Forelimb muscle (tissue), 1 donor: ENCODE measurements at places on chromosomes 2 and 18.
A peak's percentile ranks its signal among the peaks of the same experiment; 100 is the strongest.

DNA sequence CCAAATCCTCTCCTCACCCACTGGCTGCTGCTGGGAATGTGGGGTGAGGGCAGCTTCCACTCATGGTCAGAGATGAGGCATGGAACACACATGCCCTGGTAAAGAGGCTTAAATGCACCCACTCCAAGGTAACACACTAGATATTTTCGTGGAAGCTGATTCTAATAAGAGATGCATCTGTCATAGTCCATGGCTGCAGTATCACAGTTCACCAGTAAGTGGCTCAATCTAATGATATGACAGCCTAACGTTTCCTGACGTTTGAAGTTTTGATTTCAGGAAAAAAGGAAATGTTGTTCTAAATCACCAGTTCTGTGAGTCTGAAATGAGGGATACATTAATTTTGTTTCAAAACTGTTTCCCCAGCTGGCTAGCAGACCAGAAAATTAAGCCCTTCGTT, 38.2 kb downstream of the LCT start:
- DNase-seq, result no peak

DNA sequence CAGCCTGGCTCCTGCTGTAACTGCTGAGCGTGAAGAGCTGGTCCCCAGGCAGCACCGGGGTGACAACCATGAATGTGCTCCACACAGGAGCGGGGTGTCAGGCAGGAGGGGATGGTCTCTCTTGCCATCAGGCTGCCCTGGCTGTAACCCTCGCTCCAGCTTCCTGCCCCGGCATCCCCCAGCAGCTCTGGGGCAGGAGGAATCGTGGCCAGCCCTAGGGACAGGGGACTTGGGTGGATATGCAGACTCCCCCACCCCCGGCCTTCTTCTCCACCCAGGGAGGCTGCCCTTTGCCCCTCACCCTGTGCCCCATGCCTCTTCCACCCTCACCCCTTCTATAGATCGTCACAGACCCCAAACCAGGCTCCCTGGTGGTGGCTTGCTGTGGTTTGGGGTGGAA, 69.4 kb upstream of the SMAD7 start:
- no peak for DNase-seq

DNA sequence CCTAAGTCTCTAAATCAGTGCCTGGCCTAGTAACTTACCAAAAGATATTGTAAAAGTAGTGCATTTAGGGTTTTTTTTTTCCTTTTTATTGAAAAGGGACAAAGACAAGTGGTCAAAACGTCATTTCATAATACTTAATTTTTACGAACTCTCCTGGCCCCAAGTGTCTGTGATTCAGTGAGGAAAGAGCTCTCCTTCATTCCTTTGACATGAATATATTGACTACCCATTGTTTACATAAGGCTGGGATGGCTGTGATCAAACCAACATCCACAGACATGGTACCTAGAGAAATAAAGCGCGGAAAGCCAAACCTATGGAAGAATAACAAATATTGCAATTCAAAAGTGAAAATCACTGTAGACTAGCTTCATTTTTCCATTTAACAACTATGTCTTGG, 198.4 kb downstream of the BABAM2 start:
- DNase-seq, result no peak

DNA sequence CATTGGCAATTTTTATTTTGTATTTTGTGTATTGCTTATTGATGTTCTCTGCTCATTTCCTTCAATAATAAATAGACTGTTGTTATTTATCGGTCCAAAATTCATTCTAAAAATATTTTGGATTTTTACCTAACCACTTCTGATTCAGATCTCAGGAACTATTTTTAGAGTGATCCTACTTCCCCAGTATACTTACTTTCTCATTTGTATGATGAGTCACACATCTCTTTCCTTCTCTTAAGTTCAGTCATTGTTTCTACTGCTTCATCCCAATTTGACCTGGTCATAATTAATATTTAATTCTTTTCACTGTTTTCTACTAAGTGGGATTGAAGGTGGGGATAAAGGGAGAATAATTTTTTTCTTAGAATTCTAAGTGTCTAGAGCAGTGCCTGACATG, 75.1 kb downstream of the AGPS start:
- DNase-seq, result no peak

- no peak for DNase-seq
Measured at GRCh38 chr2:18047896-18048657, 169.6 kb downstream of the KCNS3 start.

DNA sequence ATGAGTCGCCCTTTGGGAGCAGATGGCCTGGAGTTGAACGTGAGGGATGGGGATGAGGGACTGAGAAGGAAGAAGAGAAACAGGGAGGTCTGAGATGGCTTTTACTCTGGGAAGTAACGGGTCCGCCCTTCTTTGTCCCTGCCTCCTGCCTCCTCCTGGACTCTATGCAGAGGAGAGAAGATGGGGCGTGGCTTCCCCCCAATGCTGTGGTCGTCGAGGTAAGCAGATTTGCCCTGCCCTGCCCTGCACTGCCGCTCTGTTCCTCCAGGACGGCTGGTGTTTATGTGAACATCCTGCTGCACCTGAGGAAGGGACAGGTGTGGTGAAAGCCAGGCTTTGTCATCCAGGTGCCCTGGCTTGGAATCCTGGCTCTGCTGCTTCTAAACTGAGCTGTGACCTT, 13.5 kb upstream of the NTSR2 start:
- DNase-seq, result no peak

DNA sequence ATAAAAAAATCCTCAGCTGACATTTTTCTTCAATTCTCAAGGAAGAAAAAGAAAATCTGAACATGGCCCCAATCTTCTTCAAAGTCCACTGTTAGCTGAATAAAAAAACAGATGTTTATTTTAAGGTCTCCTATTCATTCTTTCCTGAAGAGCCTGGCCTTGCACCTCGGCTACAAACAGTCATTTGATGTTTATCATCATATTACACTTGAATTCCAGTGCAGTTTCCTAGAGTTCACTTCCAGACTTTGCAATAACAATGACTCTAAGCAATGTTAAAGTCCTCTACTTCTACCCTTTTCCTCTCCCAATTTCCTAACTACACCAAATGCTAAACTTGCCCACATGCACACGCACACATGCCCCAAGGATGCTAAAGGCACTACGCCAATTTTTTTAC, 70.1 kb downstream of the NOL10 start:
- no peak for DNase-seq

DNA sequence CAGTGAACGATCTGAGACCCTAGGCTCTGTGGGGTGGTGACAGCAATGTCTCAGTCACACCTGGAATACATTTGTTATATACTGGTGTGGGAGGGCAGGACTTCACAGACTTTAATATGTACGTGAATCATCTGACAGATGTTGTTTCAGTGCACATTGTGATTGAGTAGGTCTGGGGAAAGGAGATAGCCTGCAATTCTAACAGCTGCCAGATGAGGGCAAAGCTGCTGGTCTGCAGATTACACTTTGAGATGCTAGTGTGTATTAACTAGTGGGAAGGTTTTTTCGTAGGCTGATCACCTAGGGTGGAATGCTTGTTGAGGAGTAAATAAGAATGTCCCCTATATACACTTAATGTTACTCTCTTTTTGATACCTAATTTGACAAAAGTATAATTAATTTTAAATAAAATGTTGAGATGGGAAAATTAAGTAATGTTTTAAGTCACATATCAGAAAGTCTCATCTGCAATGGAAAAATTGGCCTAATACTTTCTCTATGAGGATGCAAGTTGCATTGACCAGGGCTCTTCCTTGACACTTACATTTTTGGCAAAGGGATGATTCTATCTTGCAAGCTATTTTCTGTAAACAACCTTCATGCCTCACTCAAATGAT, 496.9 kb upstream of the HNMT start:
- DNase-seq, result no peak

GRCh38 chr2:1742681-1743395, 1.5 kb downstream of the PXDN start:
- DNase-seq, result peak; percentile 65

- DNase-seq, result no peak
Measured at GRCh38 chr2:25041307-25041927, 459 bp upstream of the EFR3B start.

DNA sequence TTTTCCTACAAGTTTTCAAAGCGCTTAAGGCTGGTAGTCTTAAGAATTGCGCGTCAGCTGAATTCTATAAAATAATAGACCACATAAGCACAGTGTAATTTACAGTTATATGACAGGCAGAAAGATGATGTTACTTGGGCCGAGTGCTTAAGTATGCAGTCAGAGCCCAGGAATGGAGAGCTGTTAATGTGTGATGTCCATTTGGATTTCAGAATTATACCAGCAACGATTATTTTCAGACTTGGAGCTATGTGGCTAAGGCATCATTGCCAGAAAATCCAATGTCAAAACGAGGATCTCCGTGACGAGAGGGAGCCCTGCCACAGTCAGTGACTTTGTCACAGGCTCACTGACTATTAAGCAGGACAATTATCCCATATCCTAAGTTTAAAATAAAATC, 3.4 kb downstream of the KLF7 start:
- no peak for DNase-seq

DNA sequence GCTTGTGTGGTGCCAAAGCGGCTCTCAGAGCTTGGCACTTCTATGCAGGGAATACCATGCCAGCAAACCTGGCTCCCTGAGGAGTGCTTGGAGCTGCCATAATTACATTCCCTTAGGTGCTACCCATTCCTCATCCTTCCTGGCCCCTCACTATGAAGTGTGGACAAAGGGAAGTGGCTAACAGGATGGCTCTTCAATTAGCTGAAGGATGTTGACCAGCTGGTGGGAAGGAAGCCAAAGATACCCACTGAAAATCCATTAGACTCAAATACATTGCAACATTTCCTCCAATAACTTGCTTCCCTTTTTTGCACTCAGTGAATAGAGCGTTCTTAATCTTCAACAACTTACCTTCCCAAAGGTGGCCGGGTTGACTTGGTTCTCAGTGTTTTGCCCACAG, 8.5 kb downstream of the RFX8 start:
- no peak for DNase-seq

DNA sequence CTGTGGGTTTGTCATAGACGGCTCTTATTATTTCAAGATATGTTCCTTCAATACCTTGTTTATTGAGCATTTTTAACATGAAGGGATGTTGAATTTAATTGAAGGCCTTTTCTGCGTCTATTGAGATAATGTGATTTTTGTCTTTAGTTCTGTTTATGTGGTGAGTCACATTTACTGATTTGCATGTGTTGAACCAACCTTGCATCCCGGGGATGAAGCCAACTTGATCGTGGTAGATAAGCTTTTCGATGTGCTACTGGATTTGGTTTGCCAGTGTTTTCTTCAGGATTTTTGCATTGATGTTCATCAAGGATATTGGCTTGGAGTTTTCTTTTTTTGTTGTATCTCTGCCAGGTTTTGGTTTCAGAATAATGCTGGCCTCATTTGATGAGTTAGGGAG, 60.5 kb downstream of the GTF3C3 start:
- DNase-seq, result no peak

GRCh38 chr18:26378701-26379100, 152.5 kb downstream of the TAF4B start:
- DNase-seq, result no peak

DNA sequence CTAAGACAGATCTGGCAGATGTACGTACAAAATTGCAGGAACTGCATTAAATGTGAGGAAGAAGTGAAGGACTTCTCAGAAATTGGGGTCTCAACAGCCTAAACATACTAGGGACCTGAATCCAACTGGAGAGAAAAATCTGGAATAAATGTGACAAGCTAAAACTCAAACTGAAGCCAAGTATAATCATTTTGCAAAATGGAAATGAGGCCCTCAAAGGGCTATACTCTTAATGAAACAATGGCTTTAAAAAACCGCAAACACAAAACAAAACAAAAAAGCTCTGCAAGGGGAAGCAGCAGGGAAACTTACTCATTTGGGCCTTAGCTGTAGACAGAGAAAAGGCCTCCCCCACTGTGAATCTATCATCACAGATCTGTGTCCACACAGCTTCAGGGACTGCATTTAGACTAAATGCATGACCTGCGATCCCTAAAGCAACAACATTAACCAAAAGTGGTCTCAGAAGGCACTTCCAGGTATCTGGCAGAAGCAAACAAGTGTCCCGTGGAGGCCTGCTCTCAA, 63.2 kb downstream of the CCBE1 start:
- no peak for DNase-seq

DNA sequence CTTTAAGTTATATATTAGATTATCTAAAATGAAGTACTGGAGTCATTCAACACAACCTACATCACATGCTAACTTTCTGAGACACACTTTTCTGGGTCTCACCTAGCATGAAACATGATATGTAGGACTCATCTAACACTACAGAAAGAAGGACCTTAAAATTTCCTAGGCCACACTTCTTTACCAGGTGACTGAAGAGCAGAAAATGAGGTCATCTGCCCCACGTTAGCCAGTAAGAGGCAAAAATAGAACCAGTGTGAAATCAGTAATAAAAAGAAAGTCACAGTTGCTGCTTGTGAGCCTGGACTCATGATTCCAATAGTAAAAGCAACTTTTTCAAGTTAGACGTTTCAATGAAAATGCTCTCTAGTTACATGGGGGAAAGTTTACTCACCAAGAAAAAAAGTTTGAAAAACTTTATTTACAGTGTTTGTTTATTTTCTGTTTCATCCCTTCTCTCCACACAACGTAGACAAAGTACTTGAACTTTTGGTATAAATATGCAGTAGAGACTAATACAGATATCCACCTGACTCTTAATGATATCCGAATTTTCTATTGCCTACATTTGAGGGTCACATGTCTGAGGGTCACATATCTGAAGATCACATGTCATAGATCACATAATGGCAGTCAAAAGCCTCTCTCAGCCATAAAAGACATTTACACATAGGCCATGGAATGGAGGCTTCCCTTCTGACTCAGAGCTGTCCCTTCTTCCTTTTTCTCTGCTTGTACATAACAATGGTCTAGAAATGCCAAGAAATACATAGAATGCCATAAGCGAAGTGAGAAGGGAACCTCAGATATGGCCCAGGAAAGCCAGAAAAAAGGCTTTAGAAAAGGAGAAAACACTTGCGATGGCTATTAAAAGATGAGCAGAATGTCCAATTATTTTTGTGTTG, 362.9 kb downstream of the ZEB2 start:
- no peak for DNase-seq

DNA sequence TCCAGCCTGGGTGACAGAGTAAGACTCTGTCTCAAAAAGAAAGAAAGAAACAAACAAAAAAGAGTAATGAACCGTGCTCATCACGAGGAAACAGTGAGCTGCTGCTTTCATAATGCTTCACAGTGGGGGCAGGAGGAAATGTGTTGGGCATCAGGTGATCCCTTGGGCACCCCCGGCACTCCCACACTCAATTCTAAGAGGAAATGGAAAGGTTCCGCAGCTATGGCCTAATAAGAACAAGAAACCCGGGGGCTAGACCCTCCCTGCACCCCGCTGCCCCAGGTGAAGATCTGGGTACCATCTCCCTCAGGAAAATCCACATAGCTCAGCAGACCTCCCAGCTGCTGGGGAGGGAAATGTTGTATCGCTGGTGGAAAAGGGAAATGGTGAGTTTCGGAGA, 118.9 kb downstream of the LPIN1 start:
- no peak for DNase-seq

DNA sequence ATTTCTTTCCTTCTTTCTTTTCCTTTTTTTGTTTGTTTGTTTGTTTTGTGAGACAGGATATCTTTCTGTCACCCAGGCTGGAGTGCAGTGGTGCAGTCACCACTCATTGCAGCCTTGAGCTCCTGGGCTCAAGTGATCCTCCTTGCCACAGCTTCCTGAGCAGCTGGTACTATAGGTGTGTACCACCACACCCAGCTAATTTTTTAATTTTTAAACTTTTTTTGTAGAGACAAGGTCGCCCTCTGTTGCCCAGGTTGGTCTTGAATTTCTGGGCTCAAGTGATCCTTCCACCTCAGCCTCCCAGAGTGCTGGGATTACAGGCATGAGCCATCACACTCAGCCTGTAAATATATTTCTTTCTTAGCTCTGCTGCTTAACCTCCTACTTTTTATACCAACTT, 83.4 kb upstream of the CYP20A1 start:
- no peak for DNase-seq
